ENCODE measurements at places on chromosomes 2 and 18.

- H3K4me1 ChIP-seq = peaks cover 79% of the 10 kb centered on the region
- DNase-seq = no peak
- no peaks in the 10 kb centered on the region for H3K36me3 ChIP-seq
- no peak overlapping the region for H3K4me3 ChIP-seq
- no peaks in the 10 kb centered on the region for H3K27me3 ChIP-seq
Observed at GRCh38 chr2:9213477-9214051, 7.0 kb downstream of the ASAP2 start.

DNA sequence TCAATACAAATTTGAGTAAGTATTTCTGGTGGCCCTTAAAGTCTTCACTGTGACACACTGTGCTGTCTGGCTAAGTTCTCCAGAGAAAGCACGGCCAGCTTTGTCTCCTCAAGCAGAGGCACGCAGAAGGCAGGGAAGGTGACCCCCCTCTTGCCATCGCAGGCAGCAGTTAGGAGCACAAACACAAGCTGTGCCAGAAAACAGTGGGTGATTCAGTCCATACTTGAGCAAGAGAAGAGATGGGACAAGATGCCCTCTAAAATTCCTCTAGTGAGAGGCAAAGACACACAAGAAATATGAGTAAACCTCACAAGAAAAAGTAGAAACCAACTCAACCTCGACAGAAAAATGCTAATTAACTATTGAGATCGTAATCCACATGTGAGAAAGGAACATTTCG lies 9.8 kb downstream of the MCEE start:
- no peaks in the 10 kb centered on the region for H3K27me3 ChIP-seq
- DNase-seq = no peak
- H3K27ac ChIP-seq = no peak overlapping the region
- H3K36me3 ChIP-seq = no peaks in the 10 kb centered on the region

DNA sequence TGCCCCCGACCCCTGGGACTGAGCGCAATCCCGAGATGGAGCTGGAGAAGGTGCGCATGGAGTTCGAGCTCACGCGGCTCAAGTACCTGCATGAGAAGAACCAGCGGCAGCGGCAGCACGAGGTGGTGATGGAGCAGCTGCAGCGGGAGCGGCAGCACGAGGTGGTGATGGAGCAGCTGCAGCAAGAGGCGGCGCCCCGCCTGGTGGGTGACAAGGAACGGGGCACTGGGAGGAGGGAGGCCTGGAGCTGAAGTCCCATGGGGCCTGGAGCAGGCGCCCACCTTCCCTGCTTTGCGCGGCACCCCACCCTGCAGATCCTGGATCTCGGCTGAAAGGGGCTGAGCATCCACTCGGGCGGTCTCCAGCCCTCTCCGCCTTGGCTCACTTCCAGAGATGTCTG lies 1.2 kb downstream of the TMEM247 start:
- no peak overlapping the region for H3K4me3 ChIP-seq
- peaks cover 5% of the 10 kb centered on the region for H3K27me3 ChIP-seq
- H3K27ac ChIP-seq = no peak overlapping the region
- no peaks in the 10 kb centered on the region for H3K36me3 ChIP-seq
- no peak for DNase-seq

DNA sequence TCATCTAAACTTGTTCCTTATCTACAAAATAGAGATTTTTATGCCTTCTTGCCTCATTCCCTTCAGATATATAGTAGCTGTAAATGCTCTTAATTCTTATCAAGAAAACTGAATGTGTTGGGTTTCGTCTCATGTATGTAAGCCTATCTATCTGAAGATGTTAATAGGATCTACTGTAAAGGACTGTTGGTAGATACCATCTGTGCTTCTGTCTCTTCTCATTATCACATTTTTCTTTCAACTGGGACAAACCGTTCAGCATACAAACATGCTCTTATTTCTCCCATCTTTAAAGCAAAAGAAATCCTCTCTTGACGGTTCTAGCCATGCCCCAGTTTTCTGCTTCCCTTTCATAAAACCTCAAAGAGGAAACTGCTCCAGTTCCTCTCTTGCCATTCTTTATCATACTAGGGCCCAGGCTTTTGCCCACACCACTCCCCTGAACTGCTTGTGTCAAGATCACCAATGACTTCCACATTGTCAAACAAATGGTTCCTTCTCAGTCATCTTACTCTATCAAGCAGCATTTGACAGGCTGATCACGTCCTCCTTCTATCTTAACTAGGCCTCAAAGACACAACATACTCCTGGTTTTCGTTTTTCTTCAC lies 88.7 kb downstream of the ARHGEF33 start:
- H3K27ac ChIP-seq = no peak overlapping the region
- no peaks in the 10 kb centered on the region for H3K27me3 ChIP-seq
- no peak overlapping the region for H3K4me3 ChIP-seq

- no peak overlapping the region for H3K27ac ChIP-seq
- DNase-seq = no peak
- no peaks in the 10 kb centered on the region for H3K27me3 ChIP-seq
- H3K4me3 ChIP-seq = no peak overlapping the region
Observed at GRCh38 chr2:20524412-20525040, 77.7 kb downstream of the RHOB start.

DNA sequence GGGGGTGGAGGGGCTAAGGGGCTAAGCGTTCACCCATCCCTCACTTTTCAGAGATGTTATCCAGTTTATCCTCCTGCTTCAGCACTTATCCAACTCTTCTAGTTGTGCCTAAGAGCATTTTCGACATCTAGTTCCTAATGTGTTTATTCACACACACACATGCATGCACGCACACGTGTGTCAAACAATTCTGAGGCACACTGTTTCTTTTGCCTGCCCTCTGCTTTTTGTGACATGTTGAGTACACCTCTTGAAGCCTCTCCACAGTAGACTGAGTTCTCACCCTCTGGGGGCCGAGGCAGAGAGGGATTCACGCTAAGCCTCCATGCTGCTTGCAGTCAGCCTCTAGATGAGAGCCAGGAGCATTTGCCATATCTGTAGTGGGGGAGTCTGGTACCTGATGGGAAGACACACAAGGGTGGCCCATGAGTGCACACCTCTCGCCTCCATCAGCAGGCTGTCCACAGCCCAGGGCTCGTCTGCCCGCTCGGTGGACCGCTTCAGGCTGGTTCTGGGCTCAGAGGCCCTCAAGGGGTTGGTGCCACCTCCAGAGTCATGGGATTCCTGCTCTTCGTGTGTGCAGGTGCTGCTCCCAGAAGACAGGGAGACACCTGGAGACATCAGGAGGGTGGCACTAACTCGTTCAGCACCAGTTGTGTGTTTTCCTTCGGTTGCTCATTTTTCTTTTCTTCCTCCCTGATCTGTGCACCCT lies 11.9 kb downstream of the TWIST2 start:
- H3K4me3 ChIP-seq = no peak overlapping the region
- no peak for DNase-seq
- H3K27ac ChIP-seq = no peak overlapping the region
- H3K4me1 ChIP-seq = peaks cover 21% of the 10 kb centered on the region

DNA sequence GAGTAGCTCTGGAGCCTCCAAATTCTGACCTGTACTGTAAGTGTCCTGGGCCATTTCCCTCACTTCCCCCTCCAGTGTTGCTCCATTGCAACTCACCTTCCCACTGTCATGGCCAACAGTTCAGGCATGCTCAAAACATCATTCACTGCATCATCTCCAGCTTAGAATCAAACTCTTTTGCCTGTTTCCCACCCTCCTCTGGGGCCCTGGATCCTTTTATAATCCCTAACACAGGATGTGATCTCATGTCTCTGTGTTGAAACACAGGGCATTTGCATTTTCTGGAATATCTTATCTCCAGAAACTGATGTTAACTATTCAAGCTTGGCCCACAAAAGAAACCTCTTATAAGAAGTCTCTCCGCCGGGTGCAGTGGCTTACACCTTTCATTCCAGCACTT lies 3.0 kb downstream of the DPP4 start:
- peaks cover 14% of the 10 kb centered on the region for H3K27me3 ChIP-seq
- no peak overlapping the region for H3K4me3 ChIP-seq
- DNase-seq = no peak
- peaks cover 6% of the 10 kb centered on the region for H3K4me1 ChIP-seq
- H3K27ac ChIP-seq = no peak overlapping the region
- no peaks in the 10 kb centered on the region for H3K36me3 ChIP-seq

DNA sequence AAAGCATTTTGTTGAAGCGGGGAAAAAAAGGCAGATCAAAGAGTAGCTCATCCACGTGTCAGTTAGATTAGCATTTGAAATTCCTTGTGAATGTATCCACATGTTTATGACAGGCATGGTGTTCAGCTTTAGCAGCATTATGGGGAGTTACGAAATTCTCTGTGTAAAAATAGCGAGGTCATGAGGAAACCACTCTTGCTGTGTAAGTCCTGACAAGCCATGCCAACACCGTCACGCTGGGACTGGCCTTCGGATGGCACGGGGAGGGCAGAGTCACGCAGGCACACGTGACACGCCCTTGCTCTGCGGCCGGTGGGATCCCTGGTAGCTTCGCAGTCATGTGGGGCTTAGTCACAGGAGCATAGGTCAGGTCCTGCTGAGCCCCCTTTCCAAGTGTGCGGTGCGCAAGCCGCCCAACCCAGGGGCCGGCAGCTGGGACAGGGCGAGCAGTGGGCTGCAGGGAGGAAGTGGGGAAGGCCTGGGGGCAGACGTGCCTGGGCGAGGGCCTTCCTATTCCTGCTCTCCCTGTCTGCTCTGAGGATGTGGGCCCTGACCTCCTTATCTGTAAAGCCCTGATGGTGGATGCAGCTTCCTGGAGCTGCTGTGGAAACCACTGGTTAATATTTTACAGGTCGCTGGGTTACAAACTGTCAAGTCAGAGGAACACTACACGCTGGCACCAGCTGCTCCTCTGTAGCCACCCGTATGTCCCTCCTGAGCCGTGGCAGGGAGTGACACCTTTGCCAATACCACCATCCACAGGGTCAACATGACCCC lies 18.0 kb downstream of the MBP start:
- H3K36me3 ChIP-seq = no peaks in the 10 kb centered on the region
- peak overlapping the region; percentile 94 for H3K27ac ChIP-seq
- peaks cover 76% of the 10 kb centered on the region for H3K4me1 ChIP-seq
- no peak for DNase-seq

- DNase-seq = no peak
- no peaks in the 10 kb centered on the region for H3K4me1 ChIP-seq
- H3K27ac ChIP-seq = no peak overlapping the region
- H3K27me3 ChIP-seq = no peaks in the 10 kb centered on the region
- H3K4me3 ChIP-seq = no peak overlapping the region
Observed at GRCh38 chr2:45315861-45316260, 295.2 kb downstream of the SRBD1 start.

GRCh38 chr2:96556441-96557330 lies 20.1 kb downstream of the ARID5A start:
- peak overlapping the region; percentile 62 for H3K27ac ChIP-seq
- no peaks in the 10 kb centered on the region for H3K27me3 ChIP-seq
- peak; percentile 94 for DNase-seq
- no peaks in the 10 kb centered on the region for H3K36me3 ChIP-seq

DNA sequence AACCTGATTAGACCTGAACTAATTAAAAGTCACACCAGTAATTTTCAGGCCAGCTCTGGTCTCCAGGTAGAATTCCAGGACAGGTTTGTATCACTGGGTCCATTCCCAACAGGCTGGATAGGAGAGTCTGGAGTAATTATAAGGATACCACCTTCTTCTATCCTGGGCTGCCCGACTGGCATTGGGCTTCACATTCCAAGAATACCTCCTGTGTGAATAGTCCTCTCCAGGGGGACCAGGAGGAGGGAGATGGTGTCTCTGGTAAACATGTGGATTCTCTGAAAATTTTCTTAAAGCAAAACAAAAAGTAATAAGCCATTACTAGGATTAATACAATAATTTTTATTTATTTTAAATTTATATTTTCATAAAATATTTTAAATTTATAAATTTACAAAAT lies 17.3 kb downstream of the DUSP11 start:
- H3K36me3 ChIP-seq = peaks cover 12% of the 10 kb centered on the region
- no peak overlapping the region for H3K4me3 ChIP-seq
- no peak overlapping the region for H3K27ac ChIP-seq
- no peaks in the 10 kb centered on the region for H3K27me3 ChIP-seq
- no peaks in the 10 kb centered on the region for H3K4me1 ChIP-seq
- no peak for DNase-seq

GRCh38 chr2:46394649-46395510 lies 84.5 kb upstream of the TMEM247 start:
- H3K36me3 ChIP-seq = no peaks in the 10 kb centered on the region
- H3K27ac ChIP-seq = no peak overlapping the region
- DNase-seq = no peak
- H3K4me1 ChIP-seq = no peaks in the 10 kb centered on the region
- H3K27me3 ChIP-seq = peaks cover 9% of the 10 kb centered on the region

DNA sequence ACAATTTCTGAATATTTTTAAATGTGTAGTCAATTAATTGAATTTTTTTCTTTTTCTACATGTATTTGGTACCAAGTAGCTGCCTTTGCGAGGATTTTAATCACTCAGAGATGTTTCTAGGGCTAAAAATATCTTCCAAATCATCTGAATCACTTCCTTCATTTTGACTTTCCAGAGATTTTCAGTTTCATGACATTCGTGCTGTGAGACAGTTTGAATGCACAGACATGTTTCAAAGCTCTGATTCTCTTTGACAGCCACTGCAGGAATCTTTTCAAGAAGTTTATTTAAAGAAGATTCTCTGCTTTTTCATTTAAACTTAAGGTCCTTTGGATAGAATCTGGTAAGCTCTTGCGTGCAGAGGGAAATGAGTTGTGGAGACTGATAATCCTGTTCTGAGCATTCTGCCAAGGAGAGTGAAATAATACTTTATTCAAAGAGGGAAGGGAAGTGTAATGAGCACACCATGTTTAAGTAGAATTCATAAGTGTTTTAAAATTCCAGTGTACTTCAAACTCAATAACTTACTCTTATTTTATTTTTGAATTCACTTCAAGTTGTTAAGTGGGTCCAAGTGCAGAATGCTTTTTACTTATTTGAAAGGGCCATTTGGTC lies 9.7 kb downstream of the CYBRD1 start:
- peaks cover 38% of the 10 kb centered on the region for H3K27me3 ChIP-seq
- H3K36me3 ChIP-seq = no peaks in the 10 kb centered on the region
- no peak overlapping the region for H3K27ac ChIP-seq
- no peak overlapping the region for H3K4me3 ChIP-seq

GRCh38 chr2:46365913-46366667 lies 68.9 kb downstream of the EPAS1 start:
- H3K27ac ChIP-seq = no peak overlapping the region
- no peak for DNase-seq
- H3K36me3 ChIP-seq = no peaks in the 10 kb centered on the region
- 0 out of 2 replicates have a peak, but pooled peaks cover 3% of the 10 kb centered on the region for H3K4me1 ChIP-seq

DNA sequence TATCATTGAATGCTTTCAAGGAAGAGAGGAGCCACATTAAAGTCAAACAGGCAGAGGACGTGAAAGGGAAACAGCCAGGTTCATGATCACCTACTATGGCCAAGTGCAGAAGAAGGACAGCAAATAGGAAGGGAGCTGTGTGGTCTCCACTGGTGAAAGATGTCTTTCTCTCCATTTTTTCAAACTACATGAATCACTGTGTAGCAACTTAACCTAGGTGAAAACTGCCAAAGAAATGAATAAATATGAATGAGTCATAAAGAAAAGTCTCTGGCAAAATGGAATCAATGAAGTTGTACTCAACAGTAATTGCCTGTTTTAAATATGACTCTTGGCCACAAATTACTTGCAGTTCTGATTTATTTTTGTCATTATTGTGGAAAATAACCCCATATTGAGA lies 452.6 kb upstream of the PKDCC start:
- H3K4me1 ChIP-seq = no peaks in the 10 kb centered on the region
- DNase-seq = no peak
- no peak overlapping the region for H3K4me3 ChIP-seq
- no peaks in the 10 kb centered on the region for H3K27me3 ChIP-seq
- no peak overlapping the region for H3K27ac ChIP-seq
- H3K36me3 ChIP-seq = no peaks in the 10 kb centered on the region
